Thyroid gland (tissue), 4 donors: ENCODE measurements at places on chromosomes 2 and 18. TPM values are rescaled to one million over a fixed set of nuclear protein-coding genes. Genes with fewer than 3 reads are reported as not detected.
A peak's percentile ranks its signal among the peaks of the same experiment; 100 is the strongest.

Gene PLCL1
- 10.4 TPM for total RNA-seq

GRCh38 chr2:233446121-233446520 lies 91.8 kb downstream of the DGKD start:
- peak; percentile 0 for DNase-seq

Gene REG3G
- not detected for total RNA-seq

DNA sequence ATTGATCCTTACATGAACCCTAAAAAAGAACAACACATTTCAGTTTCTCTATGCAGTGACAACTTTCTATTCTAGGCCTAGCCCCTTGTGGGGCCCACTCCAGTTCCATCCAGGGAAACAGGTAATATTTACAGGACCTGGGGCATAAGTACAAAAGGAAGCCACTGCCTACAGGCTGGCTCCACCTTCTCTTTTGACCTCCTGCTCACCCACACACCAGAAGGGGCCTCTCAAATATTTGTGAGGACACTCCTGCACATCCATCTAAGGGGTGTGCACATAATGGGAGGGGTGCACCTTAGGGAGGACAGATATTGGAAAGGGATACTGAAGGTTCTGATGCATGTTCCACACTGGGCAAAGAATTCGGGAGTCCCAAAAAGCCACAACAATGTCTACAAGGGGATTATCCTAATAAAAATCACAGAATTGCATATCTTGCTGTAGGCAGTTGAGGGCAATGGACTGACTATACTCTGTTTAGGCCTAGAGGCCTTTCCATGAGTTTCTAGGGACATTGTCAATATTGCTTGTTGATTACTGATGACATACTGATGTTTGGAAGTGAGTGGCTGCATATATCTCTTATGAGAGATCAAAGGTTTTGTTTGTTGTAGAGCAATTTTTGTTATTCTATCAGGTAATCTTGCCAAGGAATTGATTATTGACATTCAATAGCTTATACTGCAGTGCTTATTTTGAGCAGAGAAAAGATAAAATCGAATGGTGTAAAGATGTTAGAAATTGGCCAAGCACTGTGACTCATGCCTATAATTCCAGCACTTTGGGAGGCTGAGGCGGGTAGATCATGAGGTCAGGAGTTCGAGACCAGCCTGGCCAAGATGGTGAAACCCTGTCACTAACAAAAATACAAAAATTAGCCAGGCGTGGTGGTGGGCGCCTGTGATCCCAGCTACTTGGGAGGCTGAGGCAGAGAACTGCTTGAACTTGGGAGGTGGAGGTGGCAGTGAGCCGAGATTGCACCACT lies 23.8 kb upstream of the HNRNPA3 start:
- no peak for DNase-seq

Gene ZAP70
- total RNA-seq, result 4.4 TPM

Gene RAB31
- total RNA-seq, result 46.6 TPM

GRCh38 chr2:178830451-178830850 lies 23.2 kb upstream of the TTN start:
- DNase-seq, result no peak
